Stimulated activated CD8-positive, alpha-beta memory T cell treated with anti-CD3 and anti-CD28 coated beads, Interleukin-15, amount 100 ng/mL, for 4 hours (primary cell): ENCODE measurements at places on chromosomes 1 and 21.

DNA sequence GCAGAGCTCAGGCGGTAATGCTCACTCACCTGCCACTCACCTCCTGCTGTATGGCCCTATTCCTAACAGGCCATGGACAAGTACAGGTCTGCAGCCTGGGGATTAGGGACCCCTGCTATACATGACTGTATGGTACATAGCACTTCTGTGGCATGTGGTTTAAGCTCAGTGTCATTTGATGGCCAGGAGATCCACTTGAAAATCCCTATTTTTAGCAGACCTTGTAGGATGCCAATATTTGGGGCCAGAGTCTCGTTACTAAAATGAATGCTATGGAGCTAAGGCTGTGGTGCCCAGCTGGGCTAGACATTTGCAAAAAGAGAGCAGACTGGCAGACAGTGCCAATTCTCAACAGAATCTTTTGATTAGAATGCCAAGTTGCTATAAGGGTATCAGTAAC is 1.7 kb upstream of the ANGPTL7 start:
- no peak for DNase-seq

- DNase-seq, result no peak
Measured at GRCh38 chr1:28378906-28379305, 9.4 kb downstream of the PHACTR4 start.

- DNase-seq, result no peak
Measured at GRCh38 chr21:43808832-43809251, 19.5 kb downstream of the RRP1 start.

DNA sequence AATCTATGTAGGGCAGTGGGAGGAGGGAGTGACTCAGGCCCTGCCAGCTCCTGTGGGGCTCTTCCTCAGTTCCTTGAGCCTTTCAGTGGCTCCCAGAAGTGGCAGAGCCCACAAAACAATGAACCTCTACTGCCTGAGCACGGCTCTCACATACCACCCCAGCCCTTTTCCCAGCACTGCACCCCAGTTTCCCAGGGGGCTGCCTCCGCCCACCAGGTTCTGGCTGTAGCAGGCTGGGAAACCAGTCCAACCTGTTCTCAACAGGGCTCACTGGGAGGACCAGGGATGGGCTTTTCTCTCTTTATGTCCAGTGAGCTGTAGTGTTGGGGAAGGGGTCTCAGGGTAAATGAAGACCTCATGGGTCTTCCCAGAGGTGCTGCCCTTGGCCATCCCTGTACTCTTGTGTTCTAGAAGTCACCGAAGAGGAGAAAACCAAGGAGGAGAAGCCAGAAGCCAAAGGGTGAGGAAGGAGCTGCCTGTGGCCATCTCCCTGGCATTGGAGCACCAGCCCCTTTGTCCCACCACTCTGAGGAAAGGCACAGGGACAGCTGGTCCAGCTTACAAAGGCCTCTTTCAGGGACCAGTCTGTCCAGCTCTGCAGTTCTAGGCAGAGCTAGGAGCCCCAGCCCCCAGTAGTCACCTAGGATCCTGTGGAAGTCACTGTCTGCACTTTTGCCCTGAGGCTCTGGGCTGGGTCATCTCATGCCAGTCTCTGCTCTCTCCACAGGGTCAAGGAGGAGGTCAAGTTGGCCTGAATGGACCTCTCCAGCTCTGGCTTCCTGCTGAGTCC is 3.5 kb downstream of the MARCKSL1 start:
- no peak for DNase-seq

GRCh38 chr1:42777852-42778251 is 6.9 kb upstream of the TMEM269 start:
- DNase-seq, result no peak

DNA sequence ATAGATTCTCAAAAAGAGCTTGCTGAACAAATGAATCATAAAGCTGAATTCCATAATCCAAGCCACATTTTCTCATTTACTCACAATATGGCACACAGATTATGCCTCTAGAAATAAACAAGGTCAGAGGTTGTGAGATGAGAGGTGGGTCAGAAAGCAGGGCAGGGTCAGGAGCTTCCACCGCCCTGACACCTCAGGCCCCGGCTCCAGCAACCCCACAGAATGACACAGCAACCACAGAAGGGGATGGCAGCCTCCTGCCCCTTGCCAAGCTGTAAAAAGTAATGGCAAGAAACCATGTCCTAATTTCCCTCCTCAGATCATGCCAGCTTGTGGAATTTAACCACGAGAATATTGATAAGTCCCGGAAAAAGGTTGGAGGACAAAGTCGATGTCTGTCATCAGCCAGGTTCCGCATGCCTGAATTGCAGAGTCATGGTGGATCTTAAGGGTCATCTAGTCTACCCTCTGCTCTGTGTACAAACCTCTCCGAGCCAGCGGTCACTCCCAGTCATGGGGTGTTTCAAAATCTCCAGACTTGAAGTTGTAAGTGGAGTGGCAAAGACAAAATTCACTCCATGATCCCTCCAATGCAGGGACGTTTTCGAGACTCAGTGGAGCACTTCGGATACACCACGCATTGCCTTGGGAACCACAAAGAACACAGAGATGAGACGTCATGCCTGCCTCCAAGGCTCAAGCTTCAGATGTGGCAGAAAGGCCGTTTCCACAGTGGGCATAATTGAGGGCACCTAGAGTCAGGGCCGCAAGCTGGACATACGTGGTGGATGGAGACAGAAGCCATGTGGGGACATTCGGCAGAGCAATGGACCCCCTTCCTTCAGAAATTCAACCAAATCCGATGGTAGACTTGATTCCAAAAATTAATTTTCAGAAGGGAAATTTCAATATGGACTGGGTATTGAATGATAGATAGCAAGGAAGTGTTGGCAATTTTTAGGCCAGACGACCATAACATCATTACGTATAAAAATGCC is 254.0 kb downstream of the TOMM20 start:
- no peak for DNase-seq

DNA sequence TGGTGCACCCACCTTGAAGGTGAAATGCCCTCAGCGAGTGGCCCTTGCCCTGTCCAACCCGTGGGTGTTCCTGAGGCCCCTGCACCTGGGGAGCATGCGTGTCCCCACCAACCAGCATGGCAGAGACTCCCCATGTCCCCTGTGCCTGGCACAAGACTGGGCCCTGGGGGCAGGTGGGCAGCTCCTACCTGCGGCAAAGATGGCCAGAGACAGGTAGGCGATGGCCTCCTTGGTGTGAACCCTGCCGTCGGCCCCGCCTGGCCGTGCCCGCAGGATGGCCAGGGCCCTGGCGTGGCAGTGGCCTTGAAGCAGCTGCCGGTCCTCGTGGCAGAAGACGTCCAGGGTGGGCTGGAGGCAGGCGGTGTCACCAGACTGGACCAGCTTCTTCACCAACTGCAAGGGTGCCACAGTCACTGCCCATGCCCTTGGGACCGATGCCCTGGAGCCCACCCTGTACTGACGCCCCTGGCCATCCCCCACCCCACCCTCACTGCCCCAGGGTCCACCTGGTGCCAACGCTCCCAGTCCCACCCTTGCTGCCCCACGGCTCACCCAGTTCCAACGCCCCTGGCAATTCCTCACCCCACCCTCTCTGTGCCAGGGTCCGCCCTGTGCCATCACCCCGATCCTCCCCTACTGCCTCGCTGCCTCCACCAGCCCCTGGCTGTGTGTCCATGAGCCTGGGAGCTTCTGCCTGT is 15.7 kb downstream of the TTC34 start:
- DNase-seq, result no peak

DNA sequence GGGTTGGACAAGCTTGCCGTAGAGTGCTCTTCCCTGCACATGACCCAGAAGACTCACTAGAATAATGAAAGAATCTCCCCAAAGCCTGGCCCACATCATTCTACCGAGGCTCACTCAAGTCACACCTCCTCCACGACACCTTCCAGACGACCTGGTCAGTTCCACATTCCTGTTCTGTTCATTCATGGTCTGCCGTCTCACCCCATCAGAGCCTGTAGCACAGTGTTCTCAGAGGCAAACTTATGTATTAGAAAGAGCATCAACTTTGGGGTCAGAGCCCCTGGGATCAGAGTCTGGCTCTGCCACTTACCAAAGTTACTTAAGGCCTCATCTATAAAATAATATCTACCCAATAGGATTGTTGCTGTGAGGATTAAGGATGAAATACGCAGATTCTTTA is 7.5 kb downstream of the OLFML3 start:
- no peak for DNase-seq

- DNase-seq, result peak; percentile 18
Measured at GRCh38 chr1:181062836-181063428, 25.6 kb upstream of the IER5 start.

- DNase-seq, result no peak
Measured at GRCh38 chr1:26729633-26730032, 33.8 kb downstream of the ARID1A start.

- DNase-seq, result no peak
Measured at GRCh38 chr1:212773011-212773410, 18.6 kb downstream of the NSL1 start.

DNA sequence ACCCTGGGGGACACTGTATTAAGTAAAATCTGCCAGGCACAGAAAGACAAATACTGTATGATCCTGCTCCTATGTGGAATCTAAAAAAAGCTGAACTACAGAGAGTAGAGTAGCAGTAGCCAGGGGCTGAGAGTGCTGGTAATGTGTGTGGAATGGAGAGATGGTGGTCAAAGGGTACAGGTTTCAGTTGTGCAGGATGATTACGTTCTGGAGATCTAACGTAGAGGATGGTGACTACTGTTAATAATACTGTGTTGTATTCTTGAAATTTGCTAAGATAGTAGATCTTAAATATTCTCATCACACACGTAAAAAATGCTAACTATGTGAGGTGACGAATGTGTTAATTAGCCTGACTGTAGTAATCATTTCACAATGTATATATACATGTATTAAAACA is 39.8 kb upstream of the GNG4 start:
- no peak for DNase-seq

- no peak for DNase-seq
Measured at GRCh38 chr1:227756172-227756959, 21.1 kb downstream of the SNAP47 start.

- no peak for DNase-seq
Measured at GRCh38 chr1:63448731-63449246, 74.2 kb downstream of the ITGB3BP start.

DNA sequence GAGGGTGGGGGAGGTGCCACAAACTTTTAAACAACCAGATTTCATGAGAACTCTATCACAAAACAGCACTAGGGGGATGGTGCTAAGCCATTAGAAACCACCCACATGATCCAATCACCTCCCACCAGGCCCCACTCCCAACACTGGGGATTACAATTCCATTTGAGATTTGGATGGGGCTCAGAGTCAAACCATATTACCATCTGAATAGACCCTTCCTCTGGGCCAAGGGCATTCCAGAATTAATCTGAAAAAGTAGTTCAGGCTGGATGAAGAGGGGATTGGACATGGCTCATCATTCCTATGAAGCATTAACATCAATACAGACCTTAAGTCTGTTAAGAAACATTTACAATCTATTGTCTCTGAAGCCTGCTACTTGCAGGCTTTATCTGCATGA is 149.9 kb upstream of the DNAH14 start:
- no peak for DNase-seq

DNA sequence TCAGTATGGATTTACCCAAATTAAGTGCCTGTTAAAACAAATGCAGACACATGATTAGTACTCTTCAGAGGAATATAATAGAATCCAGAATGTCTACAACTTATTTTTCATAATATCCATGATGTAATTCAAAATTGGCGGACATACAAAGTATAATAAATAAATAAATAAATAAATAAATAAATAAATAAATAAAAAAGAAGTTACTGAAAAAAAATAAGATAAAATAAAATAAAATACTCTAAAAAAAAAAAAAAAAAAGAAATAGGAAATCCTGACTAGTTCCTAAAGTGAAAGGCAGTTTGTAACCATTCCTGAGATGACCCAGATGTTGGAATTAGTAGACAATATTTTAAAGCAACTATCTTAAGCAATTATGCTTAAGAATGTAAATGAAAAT is 219.0 kb upstream of the SPAG17 start:
- DNase-seq, result no peak

DNA sequence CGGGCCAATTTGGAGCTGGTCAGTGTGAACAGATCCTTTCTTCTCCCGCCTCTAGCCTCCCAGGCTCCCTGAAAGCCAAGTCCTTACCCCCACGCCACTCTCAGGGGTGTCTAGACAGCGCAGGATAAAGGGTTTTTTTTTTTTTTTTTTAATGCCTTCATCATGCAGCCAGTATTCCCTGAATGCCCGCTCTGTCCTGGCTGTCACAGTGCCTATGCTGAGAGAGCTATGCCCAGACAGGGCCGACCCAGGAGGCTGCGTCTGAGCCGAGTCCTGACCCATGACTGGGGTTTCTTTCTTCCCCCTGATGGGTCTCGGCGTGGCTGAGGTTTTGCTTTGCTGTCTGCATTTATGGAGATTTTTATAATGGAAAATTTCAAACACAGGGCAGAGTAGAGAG is 18.3 kb downstream of the SPSB1 start:
- no peak for DNase-seq

DNA sequence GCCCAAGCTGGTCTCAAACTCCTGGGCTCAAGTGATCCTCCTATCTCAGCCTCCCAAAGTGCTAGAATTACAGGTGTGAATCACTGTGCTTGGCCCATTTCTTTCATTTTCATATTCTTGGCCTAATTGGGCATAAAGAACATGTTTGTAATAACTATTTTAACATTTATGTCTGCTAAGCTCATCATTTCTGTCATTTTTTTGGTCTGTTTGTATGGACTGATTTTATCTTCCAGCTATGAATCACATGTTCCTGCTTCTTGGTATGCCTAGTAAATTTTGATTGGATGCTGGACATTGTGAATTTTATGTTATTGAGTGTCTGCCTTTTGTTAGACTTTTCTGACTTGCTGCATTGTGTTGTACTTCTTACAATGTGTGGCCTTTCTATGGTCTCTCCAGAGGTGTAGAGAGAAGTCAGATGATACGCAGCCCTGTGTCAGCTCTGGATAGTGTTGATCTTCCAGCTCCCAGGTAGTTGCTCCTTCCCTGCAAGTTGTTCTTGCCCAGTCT is 39.0 kb upstream of the PPM1J start:
- DNase-seq, result no peak

- DNase-seq, result no peak
Measured at GRCh38 chr1:160207771-160208556, 2.8 kb downstream of the PEA15 start.

DNA sequence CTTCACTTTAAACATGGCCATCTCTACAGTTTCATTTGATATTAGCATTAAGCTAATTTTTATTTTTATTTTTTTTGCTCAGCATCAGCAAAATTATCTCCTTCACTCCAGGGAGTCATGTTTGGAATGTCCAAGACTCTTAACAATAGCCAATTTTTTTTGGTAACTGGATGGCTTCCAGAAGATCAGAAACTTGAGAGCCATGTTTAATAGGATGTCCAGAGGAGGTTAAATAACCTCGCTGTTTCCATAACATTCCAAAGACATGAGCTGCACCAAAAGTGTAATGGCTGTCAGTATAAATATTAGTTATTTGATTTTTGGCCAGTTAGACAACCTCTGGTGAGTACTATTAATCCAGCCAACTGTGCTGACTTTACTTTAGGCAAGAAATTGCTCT is 80.7 kb downstream of the DNTTIP2 start:
- no peak for DNase-seq

- DNase-seq, result no peak
Measured at GRCh38 chr1:30472526-30472925, 250.9 kb downstream of the MATN1 start.

GRCh38 chr1:10920063-10920626 is 92.3 kb upstream of the TARDBP start:
- no peak for DNase-seq
